ENCODE measurements at places on chromosomes 5 and 9.
A peak's percentile ranks its signal among the peaks of the same experiment; 100 is the strongest.

- no peak for DNase-seq
Observed at GRCh38 chr5:87588316-87588715, 175.6 kb upstream of the CCNH start.

DNA sequence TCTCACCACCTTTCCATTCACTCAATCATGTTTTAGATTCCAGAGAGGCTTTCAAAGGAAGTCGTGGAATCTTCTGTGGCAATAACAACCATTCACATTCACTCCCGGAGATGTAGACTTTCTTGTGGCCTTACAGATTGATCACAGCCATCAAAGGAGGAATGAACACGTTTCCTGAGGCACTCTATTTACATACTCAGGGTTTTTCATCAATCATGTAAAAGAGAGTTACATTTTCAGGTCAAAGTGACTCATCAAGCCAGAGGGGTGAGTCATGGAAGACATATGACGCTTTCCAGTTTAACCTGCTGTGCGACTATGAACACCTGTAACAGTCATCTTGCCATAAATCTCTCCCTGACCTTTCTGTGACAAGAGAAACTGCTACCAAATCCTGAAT lies 39.3 kb upstream of the RAD23B start:
- DNase-seq: no peak

- DNase-seq: no peak
Observed at GRCh38 chr5:86463339-86463738, 154.4 kb upstream of the COX7C start.

DNA sequence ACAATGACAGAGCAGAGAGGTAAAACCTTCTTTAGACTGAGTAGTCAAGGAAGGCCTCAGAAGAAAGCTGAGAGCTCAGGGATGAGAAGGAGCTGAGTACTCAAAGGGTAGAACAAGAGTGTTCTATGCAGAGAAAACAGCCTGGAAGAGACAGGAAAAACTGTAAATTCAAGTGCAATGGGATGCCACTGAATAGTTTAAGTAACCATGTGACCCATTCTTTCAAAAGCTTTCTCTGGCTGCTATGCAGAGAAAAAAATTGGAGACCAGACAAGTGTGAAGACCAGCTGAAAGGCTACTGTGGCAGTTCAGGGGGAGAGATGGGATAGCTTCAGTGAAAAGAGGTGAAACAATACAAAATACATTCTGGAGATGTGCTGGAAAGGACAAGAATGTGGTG lies 61.3 kb upstream of the RNF38 start:
- no peak for DNase-seq

- no peak for DNase-seq
Observed at GRCh38 chr9:86846656-86847055, 100.7 kb downstream of the GAS1 start.

GRCh38 chr9:15178631-15179030 lies 128.4 kb downstream of the TTC39B start:
- DNase-seq: peak; percentile 69

- DNase-seq: no peak
Observed at GRCh38 chr9:132531710-132532570, 50.5 kb upstream of the BARHL1 start.

- DNase-seq: no peak
Observed at GRCh38 chr5:115656404-115656803, 30.6 kb upstream of the TMED7 start.

DNA sequence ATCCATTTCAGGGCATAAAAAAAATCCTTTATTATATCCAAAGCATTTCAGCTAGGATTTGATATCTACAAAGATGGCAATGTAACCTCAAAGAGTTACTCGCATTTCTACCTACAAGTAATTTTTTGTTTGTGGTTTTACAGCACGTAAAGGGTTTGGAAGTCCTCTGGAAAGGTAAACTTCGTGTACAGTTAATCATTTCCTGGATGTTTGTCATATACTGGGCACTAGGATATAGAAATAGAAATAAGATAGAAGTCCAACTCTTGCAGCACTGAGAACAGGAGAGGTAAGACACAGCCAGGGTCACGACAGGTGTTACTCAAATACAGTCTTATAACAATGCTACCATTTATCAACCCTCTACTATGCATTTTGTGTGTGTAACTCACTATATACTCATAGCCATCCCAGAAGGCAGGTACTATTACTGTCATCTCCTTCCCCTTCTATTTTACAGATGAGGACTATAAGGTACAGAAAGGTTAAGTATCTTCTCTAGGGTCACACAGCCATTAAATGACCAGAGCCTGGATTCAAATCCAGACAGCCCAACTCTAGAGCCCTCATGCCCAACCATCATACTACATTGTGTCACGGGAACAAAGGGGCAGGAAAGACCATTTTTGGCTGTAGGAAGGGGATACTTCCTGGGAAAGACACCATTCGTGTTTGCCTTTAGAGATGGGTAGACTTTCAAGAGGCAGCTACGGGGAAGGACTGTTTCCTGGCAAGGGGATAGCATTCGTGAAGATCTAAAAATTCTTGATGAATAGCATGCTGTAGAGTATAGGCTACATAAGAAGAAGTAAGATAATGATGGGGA lies 19.0 kb downstream of the NDUFA8 start:
- DNase-seq: no peak

GRCh38 chr9:32875242-32875641 lies 91.9 kb downstream of the TMEM215 start:
- DNase-seq: no peak

GRCh38 chr5:61600123-61600444 lies 268.0 kb downstream of the ZSWIM6 start:
- DNase-seq: no peak

DNA sequence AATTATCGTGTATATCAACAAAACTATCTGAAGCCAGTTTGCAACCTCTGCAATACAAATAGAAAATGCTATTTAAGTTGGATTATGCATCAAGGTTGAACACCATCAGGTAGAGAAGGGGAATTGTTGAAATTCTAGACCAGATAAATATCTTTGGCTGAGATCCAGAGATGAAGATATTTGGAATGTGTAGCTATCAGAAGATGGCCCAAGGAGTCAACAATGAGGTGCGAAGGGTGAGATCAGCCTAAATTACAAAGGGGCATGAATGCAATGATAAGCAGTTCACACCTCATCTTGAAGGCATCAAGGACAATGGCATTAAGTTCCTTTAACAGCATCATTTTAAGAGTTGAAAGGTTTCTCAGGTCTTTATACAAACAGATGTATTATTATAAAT lies 572.1 kb upstream of the DMAC1 start:
- DNase-seq: no peak

GRCh38 chr5:90955001-90955635 lies 396.5 kb downstream of the ADGRV1 start:
- no peak for DNase-seq

GRCh38 chr5:34898258-34898895 lies 16.9 kb downstream of the RAD1 start:
- DNase-seq: peak; percentile 30

GRCh38 chr5:73154208-73155006 lies 18.6 kb upstream of the TMEM174 start:
- DNase-seq: no peak

- peak; percentile 35 for DNase-seq
Observed at GRCh38 chr5:52007230-52007858, 624.1 kb downstream of the ISL1 start.

- no peak for DNase-seq
Observed at GRCh38 chr9:13351778-13352386, 72.4 kb upstream of the MPDZ start.

DNA sequence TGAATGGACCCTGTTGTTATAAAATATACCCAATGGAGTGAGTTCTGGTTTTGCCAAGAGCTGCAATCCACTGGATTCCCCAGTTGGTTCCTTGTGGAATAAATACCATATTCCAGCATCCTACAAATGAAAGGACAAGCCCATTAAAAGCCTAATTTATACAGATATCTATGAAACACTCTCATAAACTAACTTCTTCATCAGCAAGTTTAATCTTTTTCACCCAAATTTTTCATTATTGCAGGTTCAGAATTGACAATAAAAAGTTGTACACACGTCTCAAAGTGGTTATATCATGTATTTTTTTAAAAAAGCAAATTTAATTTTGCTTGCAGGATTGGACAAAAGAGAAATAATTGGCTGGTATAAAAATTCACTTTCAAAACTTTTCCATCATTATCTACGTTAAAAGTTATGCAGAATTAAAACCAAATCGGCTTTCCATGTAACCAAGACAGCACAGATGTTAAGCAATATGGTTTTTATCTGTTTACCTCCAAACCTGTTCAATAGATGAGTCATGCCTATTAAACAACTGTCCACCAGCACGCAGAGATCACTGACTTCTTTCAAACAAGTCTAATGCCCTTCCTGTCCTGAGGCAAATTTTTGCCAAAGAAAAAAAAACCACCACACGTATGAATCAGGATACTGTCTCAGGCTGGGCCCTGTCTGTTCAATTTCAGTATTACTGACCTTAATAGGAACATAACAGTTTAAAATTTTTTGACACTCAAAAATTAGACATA lies 42.5 kb downstream of the CEMIP2 start:
- DNase-seq: peak; percentile 0

DNA sequence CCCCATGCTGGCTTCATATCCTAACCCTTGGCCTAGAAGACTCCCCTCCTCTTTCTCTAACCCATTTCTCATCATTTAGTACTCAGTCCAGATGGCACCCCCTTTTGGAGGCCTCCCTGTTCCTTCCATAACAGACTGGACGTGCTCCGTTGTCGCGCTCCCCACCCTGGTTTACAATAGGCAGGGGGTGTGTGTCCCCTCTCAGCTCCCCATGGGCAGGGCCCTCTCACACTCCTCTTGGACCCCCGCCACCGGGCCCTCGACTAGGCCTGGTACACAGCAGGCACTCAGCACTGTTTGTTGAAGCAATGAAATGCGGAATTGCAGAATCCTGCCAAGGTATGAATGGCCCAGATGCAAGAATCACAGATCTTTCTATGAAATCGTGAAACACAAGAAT lies 227.4 kb downstream of the FSTL4 start:
- no peak for DNase-seq

- peak; percentile 31 for DNase-seq
Observed at GRCh38 chr5:112848116-112848811, 12.8 kb upstream of the SRP19 start.

- DNase-seq: no peak
Observed at GRCh38 chr5:36611520-36612274, 5.3 kb downstream of the SLC1A3 start.

GRCh38 chr9:92980085-92980745 lies 32.9 kb downstream of the FGD3 start:
- no peak for DNase-seq

DNA sequence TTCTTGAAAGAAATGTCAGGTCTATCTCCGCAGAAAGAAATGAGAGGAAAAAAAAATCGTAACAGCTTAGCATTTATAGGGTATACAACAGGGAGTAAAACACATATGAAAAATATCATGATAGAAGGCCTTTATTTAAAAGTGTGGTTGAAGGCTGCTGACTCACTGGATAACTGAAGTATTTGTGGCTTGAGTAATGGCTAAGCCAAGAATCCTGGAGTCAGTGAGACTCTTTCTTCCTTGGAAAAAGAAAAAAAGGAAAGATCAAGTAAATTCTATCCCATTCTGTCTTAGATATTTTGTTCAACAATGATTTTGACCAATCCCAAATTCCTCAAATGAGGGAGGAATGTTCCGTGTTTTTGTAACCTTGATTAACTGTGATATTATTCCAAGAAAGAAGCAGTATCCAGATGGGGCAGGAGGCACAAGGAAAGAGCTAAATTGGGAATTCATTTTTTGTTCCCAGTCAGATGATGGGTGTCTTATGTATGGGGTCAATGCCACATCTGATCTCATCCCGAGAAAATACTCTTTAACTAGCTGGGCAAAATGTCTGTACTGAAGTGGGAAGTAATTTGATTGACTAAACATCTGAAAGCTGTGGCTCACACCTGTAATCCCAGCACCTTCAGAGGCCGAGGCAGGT lies 64.3 kb upstream of the MYO10 start:
- no peak for DNase-seq

GRCh38 chr5:60102961-60103693 lies 209.6 kb upstream of the PDE4D start:
- DNase-seq: no peak

DNA sequence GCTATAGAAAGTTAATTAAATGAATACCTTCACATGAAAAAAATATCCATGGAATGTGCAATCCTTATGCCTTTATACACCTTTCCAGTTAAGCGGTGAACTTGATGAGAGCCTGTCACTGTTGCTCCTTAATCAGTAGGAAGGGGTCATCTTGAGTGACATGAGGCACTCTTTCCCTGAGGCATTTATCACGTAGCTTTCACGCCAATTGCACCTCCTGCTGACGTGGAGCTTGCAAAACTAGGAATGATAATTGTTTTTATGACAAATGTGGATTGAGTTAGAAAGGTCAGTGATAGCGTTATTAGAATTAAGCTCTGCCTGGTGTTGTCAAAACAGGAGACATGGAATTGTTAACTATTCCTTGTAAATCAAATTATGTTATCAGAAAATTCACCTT lies 79.7 kb downstream of the SLF1 start:
- no peak for DNase-seq

GRCh38 chr5:170809551-170809950 lies 26.0 kb downstream of the GABRP start:
- DNase-seq: peak; percentile 29

DNA sequence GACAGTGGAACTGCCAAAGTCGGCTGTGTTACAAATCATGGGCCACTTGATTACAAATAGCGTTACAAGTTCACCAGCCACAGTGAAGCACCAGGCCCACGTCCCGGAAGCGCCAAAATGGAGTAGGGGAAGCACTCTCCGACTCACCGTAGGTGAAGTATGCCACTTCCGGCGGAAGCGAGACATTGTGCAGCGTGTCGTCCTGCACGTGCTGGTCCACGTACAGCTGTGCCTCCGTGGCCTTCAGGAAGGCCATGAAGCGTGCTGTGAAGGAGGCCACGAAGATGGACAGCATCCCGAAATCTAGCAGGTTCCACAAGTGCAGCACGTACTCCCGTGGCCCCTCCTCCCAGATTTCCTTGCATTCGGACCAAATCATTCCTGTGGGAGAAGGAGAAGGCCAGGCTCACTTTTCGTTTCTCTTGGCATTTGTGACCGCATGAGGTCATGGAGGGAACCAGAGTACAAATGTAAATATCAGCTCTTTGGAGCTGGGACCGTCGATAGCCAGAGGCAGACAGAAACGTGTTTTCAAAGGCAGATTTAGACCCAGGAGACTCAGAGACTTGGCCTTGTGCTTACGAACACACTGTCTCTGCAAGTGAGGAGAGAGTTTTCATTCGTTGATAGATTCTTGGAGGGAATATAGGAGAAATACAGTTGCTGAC lies 58.7 kb upstream of the SMIM32 start:
- DNase-seq: no peak
